ENCODE measurements at places on chromosomes 5 and 9.

GRCh38 chr5:135598691-135599395, 20.1 kb upstream of the CXCL14 start:
- no peak for DNase-seq

DNA sequence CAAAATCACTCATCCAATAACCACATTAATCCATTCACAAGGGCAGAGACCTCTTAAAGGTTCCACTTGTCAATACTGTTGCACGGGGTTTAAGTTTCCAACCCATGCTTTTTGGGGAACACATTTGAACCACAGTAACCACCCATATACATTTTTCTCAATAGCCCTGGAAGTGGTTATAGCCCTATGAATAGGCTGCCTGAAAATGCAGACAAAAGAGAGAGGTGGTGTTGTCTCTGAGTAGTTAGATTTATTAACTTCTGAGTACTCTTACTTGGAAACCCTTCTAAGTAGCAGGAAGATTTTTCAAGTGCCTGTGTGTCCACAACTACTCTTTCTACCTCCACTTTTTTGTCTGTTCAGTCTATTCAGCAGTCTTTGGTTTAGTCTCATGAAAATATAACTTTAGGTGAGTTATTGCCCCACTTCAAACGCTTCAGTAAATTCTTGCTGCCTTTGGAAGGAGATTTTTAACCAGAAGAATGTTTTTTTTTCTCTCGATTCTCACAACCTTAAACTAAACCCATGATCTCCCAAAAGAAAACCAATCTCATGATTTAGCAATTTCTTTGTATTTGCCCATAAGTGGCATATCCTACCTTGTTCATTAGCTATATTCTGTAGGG, 42.6 kb downstream of the ARHGEF28 start:
- DNase-seq = no peak

DNA sequence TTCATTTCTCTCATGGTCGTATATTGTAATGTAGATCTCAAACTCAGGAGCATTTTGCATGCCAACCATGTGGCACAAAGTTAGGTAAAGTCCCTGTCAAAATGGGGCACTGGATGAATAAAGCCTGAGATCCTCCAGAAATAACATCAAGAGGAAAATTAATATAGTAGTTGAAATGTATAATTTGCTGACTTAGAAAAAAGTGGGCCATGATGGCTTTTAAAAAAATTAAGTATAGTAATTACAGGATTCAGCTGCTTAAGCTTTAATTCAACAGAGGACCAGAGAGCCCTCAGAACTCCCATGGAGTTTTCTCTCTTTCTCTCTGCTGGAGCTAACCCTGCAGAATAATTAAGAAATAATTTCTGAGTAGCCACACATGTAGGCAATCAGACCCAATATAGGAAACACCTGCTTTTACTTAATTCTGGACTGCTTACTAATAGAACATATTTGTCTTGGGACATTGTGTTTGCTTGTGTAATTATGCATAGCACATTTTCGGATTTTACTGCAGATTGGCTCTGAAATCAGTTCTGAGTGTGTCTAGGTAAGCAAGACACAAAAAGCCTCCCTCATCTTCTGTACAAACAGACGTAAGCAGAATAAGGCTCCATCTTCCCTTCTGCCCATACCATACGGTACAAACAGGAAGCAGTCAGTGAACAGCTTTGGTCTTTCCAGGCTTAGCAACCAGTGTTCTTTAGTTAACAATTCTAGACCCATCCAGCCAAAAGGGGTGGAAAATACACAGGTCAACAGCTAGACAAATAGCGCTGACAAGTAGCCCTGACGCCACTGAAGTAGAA, 26.5 kb upstream of the PCSK1 start:
- DNase-seq = no peak

- DNase-seq = peak; percentile 36
These were observed 119.5 kb downstream of the SYK start for GRCh38 chr9:90921104-90921503.

DNA sequence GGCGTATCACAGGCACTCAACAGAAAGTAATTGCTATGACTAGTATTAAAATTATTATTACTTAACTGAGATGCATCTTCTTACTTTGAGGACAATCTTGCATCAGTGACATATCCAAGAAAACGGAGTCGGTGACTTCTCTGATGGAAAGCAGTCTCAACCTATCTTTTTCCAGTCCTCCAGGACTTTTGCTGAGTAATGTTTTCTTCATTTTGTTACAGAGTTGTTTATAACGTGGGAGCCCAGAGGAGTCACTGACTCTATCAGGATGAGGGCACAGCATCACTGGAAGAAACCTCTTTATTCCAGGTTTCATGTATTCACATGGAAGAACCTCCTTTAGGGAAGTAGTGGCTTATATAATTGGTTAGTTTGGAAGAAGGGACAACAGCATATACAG, 51.5 kb upstream of the MELK start:
- no peak for DNase-seq

DNA sequence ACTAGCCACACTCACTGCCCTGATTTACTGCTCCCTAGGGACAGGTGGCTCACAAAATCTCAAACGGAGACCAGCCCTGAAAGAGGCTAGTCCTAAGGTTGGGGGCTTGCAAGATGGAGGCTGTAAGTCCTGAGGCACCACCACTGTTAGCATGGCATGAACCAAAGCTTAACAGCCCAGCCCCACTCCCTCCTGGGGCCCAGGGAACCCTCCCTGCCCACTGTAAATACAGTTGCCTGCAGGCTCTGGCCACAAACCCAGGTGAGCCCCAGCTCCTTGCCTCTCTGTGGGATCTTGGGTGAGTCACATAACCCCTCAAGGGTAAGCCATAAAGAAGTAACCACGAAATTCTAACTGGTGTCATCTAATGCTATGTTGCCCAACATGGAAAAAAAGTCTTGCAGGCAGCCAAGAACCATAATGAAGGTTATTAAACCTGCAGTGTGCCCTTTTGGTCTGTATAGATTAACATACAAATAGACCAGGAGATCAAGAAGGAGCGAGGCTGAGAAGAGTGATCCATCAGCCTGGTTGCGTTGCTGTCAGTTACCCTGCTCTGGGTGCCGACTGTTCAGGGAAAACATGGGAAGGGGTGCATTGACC, 1.7 kb upstream of the POMT1 start:
- no peak for DNase-seq

GRCh38 chr5:1319436-1320256, 24.8 kb upstream of the TERT start:
- DNase-seq = no peak

DNA sequence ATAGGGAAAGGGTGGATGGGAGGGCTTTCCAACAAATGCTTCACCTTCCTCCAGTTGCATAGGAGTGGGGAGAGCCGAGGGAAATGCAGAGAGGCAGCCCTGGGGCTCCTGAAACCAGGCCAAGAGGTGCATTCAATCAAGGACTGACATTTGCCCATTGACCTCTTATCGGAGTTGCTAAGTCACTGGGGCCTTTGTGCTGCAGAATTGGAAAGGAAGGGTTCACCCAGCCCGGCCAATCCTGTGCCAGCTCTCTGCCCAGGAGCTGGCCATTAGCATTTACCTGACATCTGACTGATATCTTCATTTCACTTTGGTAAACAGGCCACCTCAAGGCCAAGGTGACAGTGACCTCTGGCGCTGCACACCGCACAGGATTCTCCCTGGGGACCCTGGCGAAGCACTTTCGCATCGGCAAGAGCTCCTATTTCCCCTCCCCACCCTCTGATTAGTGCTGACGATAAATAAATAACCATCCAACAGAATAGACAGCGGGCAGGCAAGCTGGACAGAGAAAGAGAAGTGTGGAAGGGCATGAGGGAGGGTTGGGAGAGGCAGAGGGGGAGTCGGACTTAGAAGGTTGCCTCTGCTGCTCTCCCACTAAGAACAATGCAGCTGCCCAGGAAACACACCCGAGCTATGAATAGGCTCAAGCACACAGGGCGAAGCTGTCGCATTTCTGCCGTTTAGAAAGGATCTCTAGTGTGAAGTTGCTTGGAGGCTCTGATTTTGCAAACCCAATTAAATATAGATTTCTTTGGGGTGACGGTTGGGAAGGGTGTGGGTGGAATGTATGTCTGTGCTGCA, 57.0 kb upstream of the BOD1 start:
- DNase-seq = no peak

GRCh38 chr5:122500245-122501088, 188.4 kb downstream of the SNCAIP start:
- DNase-seq = peak; percentile 65

GRCh38 chr5:133658327-133658726, 46.0 kb upstream of the FSTL4 start:
- no peak for DNase-seq

- no peak for DNase-seq
These were observed 377.7 kb downstream of the PIK3R1 start for GRCh38 chr5:68593211-68593671.

- no peak for DNase-seq
These were observed 40.4 kb downstream of the PCSK5 start for GRCh38 chr9:75930730-75931321.

GRCh38 chr5:65695896-65696295, 26.0 kb downstream of the SGTB start:
- DNase-seq = no peak

DNA sequence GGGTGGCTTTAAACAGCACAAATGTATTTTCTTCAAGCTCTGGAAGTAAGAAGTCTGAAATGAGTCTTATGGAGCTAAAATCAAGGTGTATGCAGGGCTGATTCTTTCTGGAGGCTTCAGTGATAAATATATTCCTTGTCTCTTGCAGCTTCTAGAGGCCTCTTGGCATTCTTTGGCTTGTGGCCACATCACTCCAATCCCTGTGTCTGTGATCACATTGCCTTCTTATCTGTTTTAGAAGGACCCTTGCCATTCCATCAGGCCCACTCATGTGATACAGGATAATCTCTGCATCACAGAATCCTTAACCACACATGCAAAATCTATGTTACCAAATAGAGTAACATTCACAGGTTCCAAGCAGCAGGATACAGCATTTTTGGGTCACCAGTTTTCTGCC, 917.8 kb upstream of the C9orf72 start:
- no peak for DNase-seq

All from fibroblast of the conjunctiva (primary cell).